T-helper 22 cell (primary cell): ENCODE measurements at places on chromosomes 3 and 15.

GRCh38 chr3:9809239-9809614, 835 bp upstream of the TTLL3 start:
- DNase-seq = no peak

- DNase-seq = no peak
Measured at GRCh38 chr3:15403495-15403894, 23.8 kb downstream of the METTL6 start.

DNA sequence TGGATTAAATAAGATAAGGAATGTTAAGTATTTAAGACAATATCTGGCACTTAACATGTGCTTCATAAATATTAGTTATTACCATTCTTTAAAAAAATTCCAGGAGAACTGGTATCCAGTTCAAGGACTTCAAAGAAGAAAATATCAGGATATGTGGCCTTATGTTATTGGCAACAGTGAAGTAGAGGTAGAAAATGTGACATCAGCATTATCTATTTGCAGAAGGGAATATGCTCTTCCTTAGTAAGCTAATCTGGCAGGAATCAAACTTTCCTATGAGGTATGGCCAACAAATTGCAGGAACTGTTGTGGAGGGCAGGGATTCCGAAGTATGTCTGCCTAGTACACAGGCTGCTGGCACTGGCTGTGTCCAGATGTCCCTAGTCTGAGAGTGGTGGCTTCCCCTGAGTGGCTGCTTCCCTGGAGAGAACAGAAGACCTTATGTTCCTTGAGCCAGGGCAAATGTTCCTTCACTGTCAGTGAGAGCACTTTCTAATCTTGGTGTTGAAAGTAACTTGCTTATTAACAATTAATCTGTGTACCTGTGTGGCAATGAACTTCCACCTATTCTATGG, 351.7 kb upstream of the THRB start:
- DNase-seq = no peak

- DNase-seq = no peak
Measured at GRCh38 chr3:157412323-157412855, 24.3 kb upstream of the PTX3 start.

DNA sequence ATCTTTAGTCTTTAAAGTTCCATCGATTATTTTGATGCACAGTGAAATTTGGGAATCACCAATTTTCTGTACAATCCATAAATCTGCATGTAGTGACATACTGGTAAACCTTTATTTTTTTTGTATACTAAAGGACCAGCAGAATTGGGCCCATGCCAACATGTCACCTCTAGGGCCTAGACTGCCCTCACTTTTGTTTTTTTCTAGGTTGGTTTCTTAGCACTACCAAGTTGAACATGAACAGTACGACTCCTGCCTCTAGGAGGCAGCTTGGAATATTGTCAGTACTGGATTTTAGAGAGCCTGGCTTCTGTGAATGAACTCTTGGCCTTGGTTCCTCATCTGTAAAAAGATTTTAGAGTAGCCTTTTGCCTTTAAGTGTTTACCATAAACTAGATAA, 32.3 kb downstream of the NKIRAS1 start:
- DNase-seq = no peak

- DNase-seq = no peak
Measured at GRCh38 chr15:99361545-99362185, 110.4 kb downstream of the LRRC28 start.

DNA sequence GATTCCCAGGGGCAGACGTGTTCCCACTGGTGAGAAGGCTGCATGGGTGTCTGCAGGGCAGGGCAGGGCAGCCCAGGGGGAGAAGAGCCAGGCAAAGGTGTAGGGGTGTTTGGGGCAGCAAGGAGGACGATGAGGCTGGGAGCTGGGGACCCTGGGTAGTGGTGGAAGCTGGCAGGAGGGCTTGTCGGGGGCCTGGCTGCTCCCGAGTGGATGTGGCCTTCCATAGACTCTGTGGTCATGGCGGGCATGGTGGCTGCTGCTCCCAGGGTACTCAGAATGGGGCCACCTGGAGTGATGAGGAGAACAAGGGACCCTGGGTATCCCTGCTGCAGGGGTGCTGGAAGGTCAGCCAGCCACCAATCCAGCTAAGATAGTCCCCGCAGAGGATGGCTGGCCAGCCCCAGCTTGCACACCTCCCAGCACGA, 107.5 kb downstream of the WNT7A start:
- DNase-seq = no peak

DNA sequence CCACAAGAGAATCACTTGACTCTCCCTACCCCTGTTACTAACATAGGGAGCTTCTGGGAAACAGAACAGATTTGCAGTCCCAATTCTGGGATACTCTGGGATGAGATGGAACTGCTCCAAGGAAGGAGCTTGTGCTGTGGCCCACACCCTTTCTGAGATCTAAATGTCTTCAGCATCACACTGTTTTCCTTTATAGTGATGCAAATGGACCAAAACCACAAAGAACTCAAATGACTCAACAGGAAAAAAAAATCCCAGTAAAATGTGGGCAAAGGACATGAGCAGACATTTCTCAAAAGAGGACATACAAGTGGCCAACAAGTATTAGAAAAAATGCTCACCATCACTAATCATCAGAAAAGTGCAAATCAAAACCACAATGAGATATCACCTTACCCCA, 155.6 kb downstream of the NECTIN3 start:
- no peak for DNase-seq

- no peak for DNase-seq
Measured at GRCh38 chr3:62119139-62119538, 254.2 kb downstream of the FEZF2 start.

GRCh38 chr3:46930166-46930944, 46.2 kb downstream of the CCDC12 start:
- DNase-seq = no peak

DNA sequence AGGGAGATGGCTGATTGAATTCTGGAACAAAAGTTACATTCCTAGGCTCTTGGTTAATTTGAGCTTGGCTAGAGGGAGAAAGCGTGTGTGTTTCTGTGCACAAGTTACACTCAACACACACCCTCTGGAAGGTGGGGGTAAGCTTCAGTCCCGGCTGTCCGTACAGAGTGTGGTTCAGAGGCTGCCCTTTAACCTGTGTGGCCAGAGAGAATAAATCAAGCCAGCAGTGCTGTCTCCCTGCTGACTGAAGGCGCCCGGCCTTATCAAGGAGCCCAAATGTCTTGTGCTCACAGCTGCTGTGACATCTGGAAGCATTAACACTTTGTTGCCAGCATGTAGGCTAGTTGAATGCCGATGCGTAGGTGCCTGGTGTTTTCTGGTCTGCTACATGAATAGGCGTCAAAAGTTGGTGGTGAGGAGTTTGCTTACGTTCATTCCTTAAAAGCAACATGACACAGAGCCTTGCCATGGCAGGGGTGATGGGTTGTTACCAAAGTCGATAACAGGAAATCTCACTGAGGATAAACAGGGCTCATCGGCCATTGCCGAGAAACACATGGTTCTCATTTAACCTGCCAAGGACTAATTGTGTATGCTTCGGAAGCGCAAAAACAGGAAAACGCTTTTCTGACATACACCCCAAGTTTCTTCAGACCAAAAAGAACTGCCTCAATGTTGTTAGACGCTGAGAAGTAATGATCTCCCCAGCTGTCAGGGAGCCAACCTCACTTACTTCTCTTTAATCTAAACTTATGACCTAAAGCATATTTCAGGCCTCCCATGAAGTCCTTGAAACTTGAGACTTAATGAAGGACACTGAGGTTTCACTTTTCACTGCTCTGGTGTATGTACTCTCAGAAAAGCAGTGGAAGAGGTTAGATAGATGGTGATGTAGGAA, 95.8 kb upstream of the CTDSPL start:
- no peak for DNase-seq

DNA sequence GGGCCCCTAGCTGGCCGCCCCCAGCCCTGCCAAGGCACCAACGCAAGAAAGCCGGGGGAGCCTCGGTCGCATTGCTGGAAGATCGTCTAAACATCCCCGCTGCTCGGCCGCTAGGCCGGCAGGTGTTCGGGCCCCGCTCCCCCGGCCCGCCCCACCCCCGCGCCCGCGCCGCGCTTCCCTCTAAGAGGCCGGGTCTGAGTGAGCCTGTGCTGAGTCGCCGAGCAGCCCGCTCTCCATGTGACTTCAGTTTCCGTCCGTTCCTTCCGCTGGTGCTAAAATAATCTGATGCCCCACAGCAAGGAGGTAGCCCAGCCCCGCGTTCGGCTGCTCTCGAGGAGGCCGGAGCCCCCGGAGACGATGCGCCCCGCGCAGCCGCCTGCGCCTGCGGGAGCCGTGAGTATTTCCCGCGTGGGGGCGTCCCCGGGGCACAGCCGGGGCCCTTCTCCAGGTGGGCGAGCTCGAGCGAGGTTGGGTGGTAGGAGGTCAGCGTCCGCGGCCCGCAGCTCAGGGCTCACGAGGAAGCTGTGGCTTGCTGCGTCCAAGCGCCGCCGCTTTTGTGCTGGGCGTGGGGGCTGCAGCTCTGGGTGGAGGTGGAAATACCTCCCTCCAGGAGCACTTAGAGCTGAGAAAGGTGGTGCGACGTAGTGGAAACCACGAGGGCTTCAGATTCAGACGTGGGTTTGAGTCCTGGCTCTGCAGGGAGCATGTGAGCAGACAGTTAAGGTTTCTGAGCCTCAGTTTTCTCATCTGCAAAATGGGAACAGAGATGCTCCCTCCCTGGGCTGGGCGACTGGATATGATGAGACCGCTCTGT, at the start of gene NRROS:
NRROS (plus strand) TSS at position 212 of the 814 bp plus-strand sequence. CDS start 14,846 bp downstream, outside the sequence.
- DNase-seq = peak; percentile 34

GRCh38 chr15:57216288-57216687, 160.0 kb upstream of the CGNL1 start:
- DNase-seq = no peak

DNA sequence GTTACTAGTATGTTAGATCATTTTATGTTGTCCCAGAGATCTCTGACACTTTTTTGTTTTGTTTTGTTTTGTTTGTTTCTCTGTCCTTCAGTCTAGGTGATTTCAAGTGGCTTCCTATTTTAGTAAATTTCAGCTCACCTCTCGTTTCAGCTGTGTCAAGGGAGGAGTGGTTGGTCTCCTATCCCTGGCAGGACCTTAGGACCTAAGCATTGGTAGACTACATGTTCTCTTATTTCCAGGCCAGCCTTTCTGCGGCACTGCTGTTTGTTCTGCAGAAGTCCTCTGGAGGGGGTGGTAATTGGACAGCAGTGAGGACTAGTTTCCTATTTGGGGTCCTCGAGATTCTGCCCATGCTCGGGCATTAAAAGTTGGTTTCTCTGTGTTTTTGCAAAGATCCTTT, 31.8 kb downstream of the MGA start:
- DNase-seq = no peak

DNA sequence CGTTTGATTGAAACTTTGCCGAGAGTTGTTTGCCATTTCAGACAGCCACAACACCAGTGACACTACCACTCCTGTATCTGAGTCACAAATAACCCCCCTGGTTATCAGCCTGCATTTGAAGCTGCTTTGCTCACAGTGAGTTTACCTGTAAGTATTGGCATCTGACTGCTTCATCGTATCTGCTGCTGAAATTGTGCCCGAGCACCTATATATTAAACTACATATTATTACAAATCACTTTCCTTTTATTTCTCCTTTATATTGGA, 39.2 kb upstream of the SPSB4 start:
- no peak for DNase-seq

DNA sequence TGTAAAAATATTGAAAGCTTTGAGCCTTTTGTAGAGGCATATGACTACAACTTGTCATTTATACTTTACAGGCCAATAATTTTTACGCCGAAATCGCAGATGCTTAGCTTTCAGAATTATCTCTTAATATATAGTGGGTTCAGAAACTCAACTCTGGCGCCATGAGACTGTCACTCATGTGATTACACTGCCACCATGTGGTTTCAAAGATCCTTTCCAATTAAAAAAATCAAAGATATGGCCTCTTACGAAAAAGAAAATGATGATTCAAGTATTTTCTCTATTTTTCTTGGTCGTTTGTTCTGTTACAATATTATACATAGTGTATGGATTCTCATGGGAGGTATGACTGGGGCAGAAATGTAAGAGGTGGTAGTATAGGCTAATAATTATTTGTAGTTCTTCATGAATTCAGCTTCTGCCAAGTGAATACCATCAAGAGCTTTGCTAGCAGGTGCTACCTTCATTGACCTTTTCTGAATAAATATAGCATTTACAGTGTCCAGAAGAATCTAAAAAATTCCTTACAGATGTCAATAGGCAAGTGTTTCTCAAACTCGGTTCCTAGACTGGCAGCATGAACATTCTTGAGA, 751.7 kb upstream of the GOLIM4 start:
- DNase-seq = no peak

DNA sequence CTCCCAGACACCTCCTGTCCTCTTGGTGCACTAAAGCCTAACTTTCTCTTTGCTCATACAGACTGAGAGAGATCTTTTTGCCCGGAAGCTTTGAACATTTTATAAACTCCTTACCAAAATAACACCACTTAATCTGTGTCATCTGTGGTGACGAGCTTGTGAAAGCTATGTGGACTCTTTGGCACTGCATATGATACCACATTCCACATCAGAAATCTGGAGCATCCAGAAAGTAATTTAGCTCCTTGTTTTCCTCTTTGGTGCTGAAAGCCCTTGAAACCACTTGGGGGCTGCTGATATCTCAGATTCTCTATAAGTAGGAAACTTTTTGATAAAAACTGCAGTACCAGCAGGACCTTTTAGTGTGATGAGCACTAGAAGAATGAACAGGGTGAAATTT, 128.3 kb downstream of the ALCAM start:
- DNase-seq = no peak

DNA sequence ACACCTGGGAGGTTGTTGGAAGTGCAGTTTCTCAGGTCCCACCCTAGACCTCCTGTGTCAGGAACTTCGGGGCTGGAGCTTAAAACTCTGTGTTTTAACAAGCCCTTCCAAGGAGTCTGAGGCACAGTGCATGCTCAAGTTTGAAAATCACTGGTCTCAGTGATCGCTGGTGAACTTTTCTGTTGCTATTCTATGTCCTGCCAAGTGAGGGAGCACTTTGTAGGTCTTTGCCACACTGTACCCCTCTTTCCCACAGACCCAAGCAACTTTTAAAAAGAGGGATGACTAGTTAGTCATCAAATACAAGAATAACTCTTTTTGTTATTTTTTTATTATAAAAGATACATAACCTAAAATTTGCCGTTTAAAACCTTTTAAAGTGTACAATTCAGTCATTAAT, 133.7 kb downstream of the AGBL1 start:
- no peak for DNase-seq

GRCh38 chr3:184579513-184579912, 17.9 kb downstream of the EPHB3 start:
- no peak for DNase-seq

DNA sequence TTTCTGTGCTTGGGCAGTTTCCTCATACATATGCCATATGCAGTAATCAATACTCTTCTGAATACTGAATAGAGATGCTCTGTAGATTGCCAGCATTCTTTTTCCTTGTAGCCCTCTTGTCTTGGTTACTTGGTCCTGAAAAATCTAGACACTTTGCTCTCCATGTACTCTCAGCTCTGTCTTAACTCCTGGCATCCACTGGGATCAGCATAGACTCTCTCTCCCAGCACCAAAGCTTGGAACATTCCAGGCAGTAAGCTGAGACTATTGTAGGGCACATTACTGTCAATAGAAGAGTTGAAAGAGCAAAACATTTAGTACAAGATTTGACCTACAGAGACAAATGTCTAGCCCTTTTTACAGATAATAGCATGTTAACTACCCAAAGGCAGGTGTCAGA, 1100.3 kb downstream of the TBL1XR1 start:
- DNase-seq = no peak

- no peak for DNase-seq
Measured at GRCh38 chr3:71684757-71685386, 40.3 kb downstream of the EIF4E3 start.

- DNase-seq = peak; percentile 33
Measured at GRCh38 chr15:67150023-67150860, 84.8 kb downstream of the SMAD3 start.
